ENCODE measurements at places on chromosomes 6 and 20.

GRCh38 chr6:136611133-136611532 is 60.9 kb upstream of the MAP7 start:
- DNase-seq, result no peak

DNA sequence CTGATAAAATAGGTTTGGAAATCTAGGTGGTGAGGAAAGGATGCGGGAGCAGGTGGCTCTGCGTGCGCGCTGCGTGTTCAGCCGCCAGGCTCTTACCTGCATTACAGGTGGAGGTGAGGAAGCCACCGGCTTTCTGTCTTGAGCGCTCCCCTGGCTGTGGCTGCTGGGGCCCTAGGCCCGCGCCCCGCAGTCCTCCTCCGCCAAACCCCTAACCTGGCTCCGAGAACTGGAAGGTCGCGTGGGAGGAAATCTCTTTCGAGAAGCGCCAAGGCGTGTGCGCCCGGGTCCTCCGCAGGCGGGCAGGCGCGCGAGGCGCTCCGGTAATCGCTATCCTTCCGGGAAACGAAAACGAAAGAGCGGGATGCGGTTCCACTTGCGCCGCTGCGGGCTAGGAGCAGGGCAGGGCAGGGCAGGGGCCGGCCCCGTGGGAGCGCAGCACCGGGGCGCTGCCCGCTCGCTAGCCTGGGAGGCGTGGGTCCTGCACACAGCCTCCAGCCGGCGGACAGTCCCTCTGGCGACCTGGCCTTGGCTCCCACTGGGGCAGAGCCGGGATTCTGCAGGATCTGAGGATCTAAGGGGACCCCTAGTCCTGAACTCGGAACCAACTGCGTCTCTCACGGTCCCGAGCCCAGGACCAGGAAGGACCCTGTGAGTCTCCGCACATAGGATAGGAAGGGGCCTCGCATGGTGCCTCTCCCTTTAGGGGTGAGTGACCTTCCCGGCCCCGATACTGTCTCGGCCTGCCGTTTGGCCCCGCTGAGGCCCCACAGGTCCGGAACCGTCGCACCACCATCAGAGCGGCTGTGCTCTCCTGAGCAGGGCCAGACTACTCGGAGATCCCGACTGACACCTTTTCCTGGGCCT is at the start of gene ETV7:
Gene ETV7 (minus strand): TSS at position 230 of the 864 bp plus-strand sequence. CDS start 128 bp downstream, at position 102.
- no peak for DNase-seq

GRCh38 chr6:140001005-140001404 is 626.6 kb upstream of the CITED2 start:
- DNase-seq, result no peak

GRCh38 chr6:148385379-148385778 is 42.7 kb downstream of the SASH1 start:
- DNase-seq, result no peak

DNA sequence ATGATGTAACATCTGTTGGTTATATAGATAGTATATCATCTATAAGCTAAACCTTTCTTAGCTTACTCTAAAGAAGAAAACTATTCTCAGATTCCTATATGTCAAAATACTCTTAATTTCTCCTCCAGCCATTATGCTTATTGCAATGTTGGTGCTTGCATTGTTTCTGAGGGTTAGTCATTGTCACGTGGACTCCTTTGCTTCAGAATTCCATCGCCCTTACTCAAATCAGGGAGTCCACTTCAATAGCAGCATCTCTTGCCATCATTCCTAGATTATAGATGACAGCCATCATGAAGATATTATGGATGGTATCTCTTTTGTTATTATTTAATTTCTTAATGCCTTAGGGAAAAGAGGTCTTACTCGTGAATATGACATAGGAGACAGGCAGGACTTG is 776.1 kb downstream of the TENT5A start:
- no peak for DNase-seq

GRCh38 chr6:100657678-100658330 is 193.1 kb upstream of the SIM1 start:
- DNase-seq, result peak; percentile 46

- no peak for DNase-seq
Observed at GRCh38 chr6:108074057-108074358, 533 bp downstream of the OSTM1 start.

Measured in NCI-H446 treated with DMSO at 0.1 percent for 48 hours (cell line).